ENCODE measurements at places on chromosomes 4 and X.
A peak's percentile ranks its signal among the peaks of the same experiment; 100 is the strongest.

GRCh38 chrX:84322083-84322827 lies 134.3 kb upstream of the RPS6KA6 start:
- DNase-seq = no peak

DNA sequence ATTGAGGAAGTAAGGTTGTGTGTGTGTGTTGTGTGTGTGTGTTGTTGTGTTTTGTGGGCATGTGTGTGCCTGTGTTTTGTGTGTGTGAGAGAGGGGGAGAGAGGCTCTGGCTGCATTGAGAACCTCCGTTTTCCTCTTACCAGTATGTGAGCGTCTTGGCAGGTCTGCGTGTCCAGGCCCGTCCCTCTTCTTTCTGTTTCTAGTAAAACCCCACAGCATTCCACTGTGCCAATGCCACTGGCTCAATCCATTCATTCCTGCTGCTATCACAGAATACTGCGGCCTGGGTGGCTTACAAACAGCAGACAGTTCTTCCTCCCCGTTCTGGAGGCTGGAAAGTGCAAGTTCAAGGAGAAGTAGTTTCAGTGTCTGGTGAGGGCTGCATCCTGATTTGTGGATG lies 15.5 kb upstream of the HTRA3 start:
- no peak for DNase-seq

GRCh38 chrX:137550665-137551261 lies 15.2 kb upstream of the ZIC3 start:
- no peak for DNase-seq

DNA sequence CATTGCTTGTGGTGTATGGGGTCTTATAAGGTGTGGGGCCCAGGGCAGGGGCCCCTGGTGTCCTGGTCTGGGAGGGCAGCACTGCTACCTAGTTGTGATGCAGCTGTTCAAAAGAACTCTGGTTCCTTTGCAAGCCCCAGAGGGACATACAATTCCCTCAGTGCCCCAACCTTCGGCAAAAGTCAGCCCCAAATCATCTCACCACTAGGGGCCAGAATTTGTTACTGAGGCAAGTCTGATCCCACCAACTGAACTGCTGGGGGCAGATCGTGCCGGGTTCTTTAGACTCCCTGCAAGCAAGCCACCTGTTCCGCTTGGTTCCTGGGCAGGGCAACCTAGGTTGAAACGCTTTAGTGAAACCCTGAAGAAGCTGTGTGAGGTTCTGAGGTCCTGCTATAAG lies 180.1 kb upstream of the S100G start:
- no peak for DNase-seq

DNA sequence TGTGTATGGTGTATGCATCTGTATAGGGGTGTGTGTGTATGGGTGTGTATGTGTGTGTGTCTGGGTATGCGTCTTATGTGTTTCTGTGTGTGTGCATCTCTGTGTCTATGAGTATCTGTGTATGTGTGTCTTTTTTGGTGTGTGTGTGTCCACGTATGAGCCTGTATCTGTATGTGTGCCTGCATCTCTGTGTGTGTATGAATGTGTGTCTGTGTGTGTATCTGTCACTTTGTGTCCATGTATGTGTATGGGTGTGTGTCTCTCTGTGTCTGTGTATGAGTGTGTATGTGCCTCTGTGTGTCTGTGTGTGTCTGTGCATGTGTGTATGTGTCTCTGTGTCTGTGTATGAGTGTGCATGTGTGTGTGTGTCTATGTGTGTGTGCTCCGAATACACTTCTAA lies 24.3 kb downstream of the FAM149A start:
- DNase-seq = no peak

GRCh38 chr4:107255114-107255513 lies 219.0 kb upstream of the DKK2 start:
- no peak for DNase-seq

- DNase-seq = no peak
Measured at GRCh38 chrX:15911734-15912550, 57.3 kb upstream of the AP1S2 start.

GRCh38 chr4:181970366-181970765 lies 272.8 kb upstream of the TENM3 start:
- no peak for DNase-seq

- DNase-seq = no peak
Measured at GRCh38 chrX:134999469-134999868, 8.7 kb downstream of the SMIM10 start.

DNA sequence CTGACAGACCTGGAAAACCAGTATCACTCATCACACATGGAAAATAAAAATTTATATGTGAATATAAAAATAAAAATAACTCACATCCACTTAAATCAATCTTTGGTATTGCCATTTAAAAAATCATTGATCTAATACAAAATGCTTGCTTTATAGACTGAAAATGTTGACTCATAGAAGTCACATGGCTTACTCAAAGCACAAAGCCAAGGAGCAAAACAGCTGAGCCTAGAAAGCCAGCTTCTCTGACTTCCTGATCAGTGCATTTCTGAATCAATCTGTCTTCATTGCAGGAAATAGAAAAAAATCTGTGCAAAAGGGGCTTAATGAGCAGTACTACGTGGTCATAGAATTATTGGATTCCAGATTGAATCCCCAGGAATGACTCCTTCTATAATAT lies 176.9 kb upstream of the HS3ST1 start:
- DNase-seq = no peak

- no peak for DNase-seq
Measured at GRCh38 chr4:177079327-177079726, 230.3 kb upstream of the NEIL3 start.

DNA sequence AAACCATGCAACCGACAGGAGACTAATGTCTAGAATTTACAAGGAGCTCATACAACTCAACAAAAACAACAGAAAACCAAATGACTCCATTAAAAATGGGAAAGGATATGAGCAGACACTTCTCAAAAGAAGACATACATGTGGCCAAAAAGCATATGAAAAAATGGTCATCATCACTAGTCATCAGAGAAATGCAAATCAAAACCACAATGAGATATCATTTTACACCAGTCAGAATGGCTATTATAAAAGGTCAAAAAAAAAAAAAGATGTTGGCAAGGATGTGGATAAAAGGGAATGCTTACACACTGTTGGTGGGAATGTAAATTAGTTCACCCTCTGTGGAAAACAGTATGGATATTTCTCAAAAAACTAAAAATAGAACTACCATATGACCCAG lies 50.5 kb upstream of the CHRDL1 start:
- no peak for DNase-seq

DNA sequence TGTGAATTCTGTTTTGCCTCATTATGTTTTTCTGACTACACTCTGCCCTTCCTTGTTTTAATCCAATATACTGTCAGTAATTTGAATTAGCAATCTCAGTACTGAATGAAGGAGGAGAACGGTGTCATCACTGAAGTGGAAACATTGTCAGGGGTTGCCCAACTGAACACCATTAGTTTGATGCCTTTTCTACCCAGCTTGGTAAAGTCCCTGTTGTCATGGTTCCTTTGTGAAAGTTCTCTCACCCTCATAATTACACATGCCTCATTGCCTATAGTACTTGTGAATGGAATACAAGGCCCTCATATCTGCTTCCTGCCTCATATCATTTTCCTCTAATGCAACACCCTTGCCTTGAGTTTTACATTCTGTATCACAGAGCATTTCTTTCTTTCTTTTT lies 76.9 kb downstream of the RRAGB start:
- DNase-seq = no peak

DNA sequence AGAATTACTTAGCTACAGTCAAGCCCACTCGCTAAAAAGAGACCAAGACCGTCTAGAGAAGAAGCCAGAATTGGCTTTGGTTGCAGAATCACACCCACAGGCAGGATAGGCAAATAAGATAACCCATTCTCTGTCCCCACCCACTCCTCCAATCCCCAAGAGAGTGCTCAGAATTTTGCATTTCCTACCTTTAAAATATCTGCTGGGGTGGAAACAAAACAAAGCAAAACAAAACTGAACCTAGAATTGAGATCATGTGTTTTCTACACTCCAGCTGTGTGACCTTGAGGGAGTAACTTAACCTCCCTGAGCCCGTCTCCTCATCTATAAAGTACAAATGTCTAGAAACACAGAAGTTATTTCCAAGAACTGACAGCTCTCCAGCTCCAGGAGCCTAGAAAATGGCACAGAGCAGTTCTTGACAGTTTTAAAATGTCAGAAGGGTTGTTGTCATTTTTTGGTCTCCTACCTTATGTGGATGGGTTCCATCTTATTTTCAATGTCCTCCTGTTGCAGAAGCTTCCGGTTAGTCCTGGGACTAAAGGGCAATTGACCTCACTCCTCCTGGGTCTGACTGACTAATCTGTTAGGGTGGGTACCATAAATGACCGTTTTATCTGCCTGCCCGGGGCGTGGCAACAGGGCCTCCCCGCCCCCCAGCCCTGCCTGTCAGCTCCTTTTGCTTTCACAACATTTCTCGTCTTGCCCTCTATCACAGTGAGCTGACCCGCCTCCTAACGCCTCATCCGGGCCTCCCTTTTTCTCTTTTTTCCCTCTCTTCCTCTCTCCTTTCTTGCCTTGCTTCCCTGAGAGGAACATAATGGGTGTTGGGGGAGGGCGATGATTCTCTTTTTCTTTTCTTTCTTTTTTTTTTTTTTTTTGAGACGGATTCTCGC lies 114.0 kb downstream of the RBM47 start:
- DNase-seq = no peak

DNA sequence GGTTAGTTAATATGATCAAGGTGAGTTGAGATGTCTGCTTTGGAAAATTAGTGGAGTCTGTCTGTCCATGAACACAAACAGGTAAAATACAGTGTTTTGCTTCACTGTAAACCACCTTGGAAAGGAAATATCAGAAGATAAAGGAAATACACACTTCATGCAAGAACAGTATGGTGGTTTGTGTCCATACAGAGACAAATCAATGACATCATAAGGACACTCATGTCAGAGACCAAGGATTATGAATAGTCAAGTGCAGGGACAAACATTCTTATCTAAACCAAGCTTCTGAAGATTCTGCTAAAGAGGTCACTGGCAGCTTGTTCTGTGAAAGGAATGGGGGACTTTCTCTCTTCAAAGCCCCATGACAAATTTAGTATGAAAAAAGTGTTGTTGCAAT lies 322.9 kb upstream of the F9 start:
- DNase-seq = no peak

DNA sequence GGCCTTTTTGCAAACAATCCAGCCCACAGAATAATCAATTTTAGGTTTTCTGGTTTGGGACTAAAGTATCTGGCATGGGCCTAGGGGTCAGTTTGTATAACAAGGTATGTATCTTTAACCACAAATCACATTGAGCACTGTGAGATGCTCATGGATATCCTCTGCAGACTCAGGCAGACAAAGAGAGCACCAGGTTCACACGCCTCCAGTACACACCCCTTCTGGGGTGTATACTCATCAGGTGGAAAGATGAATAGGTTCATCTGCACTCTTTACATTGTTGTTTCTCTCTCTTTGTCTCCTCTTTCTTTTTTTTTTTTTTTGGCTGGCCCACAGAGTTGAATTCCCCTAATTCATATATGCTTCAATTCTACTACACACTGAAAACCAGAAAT lies 21.1 kb downstream of the TEC start:
- DNase-seq = no peak

DNA sequence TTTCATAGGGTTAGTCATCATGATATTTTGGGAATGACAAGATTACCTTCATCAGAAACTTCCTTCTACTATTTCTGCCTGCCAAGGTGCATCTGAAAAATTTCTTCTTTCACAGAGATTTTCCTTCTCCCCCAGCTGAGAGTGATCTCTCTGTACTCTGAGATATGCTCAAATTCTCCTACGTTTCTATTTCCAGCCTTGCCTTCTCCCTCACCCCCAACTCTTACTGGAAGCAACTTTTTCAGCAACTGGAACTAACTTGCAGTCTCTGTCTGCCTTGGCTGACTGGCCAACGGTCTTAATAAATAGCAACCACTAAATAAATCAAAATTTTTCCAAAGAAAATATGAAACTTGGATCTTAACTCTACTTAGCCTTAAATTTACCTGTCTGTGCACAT lies 122.3 kb downstream of the MAML3 start:
- DNase-seq = no peak

DNA sequence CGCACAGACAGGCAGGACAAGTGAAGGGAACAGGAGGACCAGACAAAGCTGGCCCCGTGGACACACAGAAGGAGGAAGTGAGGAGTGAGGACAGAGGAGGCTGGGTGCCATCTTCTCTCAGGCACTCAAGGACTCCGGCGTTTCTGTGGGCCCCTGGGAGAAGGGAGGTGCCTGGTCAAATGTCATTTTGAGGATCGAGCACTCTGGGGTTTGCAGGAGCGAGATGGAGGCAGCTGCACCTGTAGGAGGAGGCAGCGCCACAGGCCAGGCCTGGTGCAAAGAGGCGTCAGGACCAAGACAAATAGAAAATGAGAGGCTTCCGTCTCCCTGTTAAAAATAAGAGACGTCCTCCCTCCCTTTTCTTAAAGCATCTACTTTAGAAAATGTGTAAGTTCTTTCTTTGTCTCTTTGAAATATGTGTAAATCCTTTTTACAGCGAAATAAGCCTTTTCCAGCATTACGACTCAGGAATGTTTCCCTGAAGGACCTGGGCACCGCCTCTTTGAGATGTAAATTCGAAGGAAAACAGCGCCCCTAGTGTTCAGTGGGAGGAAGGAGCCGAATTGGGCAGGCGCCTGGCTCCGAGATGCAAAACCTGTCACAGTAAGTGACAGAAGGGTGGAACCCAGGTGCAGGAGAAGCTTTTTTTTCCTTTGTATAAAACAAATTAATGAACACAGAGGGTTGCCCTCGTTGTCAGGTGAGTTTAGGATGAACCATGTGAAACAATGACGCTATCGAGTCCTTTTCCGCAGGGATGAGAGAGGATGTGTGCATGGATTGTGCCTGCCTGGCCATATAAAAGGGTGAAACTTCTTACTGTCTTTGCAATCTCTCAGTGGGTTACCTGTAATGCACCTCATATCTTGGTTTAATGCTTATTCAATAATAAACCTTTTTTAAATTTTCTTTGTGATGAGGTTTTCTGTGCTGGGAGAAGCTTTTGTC lies 1.4 kb upstream of the C4orf50 start:
- DNase-seq = peak; percentile 10

DNA sequence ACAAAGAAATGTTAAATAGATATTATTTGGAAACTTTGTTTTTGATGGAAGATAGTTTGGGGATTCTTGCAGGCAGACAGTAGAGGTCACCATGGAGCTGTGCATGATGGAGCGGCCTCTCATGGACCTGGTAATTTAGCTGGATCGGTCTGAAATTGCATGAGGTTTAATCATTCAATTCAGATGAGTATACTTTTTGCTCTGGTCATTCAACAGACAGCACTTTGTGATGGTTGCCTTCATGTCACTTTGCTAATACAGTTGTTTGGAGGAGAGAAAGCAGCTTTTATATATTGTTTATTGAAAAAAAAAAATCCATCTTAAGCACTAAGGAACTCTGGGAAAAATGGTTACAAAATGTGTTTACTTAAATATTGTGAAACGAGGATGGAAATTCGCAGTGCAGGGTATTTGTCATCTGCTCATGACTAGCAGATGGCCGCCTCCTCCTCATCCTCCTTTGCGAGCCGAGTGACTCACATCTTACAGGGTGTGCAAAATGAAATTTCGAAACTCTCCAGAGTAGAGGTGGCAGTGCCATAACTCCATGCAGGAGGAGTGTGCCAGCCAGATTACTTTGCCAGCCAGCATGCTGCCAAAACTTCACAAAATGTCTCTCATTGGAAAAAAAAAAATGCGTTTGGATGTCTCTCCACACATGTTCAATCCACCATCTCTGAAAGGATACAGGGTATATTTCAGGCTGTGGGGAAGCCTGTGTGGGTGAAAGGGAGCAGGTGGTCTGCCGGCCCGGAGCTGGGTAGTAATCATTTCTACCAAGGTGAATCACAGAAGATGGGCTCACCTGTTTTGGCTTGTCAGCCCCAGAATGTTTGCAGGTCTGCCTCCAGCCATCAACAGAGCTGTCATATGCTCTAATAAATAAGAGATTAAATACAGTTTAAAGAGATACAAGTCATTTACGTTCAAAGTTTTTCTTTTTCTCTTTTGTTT lies 314.9 kb upstream of the DIPK2B start:
- DNase-seq = peak; percentile 18

Measured in activated CD4-positive, alpha-beta T cell treated with anti-CD3 and anti-CD28 coated beads for 4 hours (primary cell).